ENCODE measurements at places on chromosomes 12 and 14. TPM values are rescaled to one million over a fixed set of nuclear protein-coding genes. Genes with fewer than 3 reads are reported as not detected.

The IAPP gene
- polyA plus RNA-seq: not detected

DNA sequence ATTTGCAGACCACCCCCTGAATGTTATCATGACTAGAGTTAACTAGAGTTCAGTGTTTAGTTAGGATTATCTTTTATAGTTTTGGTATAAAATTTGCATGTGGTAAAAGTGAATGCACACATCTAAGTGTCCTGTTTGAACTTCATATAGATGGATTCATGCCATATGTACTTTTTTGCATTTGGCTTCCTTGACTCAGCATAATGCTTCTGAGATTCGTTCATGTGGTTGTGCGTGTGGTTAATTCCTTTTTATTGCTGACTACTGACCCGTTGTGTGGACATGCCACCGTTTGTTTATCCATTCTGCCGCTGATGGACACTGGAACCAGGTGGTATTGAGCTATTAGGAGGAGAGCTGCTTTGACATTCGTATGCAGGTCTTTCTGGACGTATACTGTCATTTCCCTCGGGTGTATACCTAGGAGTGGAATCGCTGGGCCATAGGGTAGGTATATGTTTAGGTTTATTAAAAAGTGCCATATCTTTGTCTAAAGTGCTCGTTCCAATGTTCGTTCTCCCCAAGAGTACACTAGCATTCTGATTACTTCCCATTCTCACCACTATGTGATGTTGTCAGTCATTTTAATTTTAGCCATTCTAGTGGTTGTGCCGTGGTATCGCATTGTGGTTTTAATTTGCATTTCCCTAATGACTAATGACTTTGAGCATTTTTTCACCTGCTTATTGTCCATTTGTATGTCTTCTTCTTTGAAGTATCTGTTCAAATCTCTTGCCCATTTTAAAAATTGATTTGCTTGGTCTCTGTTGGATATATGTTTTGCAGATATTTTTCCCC lies 37.7 kb downstream of the RIN3 start:
- DNase-seq: no peak

DNA sequence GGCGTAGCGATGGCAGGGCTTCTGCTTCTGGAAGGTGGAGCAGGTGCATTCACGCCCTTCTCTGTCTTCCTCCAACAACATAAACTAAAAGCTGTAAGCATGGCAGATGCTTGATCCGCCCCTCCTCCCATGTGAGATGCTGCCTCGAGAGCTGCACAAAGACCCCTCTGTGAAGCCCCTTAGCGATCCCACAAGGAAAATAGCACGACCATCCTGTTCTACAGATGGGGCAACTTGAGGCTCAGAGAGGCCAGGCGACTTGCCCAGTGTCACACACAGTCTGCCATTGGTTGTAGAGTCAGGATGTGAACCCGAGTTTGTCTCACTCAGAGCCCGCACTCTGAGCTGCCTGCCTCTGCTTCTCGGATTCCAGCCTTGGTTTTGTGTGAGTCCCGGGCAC lies 144.4 kb downstream of the SCARB1 start:
- DNase-seq: no peak

DNA sequence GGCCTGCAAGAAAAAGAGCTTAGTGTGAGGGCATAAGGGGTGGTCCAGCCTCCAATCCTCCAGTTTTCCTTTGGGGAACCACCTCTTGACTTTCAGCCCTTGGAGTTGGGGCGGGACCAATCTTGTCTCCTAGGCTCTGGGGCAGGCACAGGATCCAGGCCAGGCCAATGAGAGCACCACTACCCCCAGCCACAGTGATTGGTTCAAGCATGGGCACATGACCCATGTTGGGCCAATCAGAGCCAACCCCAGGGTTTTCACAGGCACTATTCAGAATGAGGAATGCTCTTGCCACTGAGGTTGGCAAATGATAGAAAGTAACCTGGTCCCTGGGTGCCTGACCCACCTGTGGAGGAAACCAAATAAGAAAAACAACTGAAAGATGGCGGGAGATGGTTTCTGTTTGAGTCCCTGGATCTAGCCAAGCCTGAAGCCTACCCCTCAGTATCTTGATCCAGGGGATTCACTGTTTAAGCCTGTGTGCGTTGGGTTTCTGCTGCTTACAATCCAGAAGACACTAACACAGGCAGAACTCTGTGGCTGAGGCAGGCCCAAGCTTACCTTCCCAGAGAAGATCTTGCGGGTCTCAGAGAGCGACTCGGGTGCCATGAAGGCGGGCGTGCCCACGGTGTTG lies 42.9 kb downstream of the P2RX4 start:
- DNase-seq: no peak

DNA sequence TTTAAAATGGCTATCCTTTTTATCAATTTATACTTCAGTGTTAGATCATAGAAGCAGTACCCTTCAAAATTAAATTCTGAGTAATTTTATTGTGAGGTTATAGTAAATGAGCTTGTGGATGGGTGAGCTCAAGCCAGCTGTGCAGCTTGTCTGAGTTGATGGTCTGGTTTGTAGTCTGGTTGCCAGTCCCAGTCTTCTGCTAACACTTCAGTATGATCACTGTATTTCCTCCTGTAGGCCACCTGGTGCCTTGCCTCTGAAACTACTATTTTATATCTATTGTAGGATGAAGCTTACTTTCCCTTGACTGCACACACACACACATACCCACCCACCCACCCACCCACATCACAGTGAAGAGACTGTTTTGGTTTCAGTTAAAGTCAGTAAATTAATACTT lies 496.4 kb downstream of the PCNX1 start:
- DNase-seq: no peak

DNA sequence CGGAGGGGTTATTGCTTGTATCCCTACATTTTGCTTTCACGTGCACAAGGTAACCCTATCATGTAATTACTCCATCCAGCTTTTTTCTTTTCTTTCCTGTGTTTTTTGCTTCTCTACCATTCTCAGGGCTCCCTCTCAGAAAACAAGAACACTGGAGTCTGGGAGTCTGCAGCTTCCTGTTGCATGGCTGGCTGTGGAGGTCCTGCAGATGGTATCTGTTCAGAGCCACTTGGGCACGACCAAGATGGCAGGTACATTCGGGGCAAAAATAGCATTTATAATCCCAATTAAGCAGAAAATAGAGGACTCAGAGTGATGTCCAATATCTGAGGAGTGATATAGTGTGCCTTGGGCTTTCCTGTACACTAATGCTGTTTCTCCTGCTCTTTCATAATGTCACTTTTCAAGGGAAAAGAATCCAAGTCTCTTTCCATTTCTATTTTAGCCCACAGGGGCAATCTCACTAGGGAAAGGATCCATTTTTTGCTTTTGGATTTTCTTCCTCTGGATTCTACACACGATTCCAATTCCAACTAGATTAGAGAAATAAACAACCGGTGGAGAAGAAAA lies 3.2 kb upstream of the NUMB start:
- DNase-seq: no peak

Measured in forelimb muscle (tissue), 1 donor.